ENCODE measurements at places on chromosomes 13 and 19.

DNA sequence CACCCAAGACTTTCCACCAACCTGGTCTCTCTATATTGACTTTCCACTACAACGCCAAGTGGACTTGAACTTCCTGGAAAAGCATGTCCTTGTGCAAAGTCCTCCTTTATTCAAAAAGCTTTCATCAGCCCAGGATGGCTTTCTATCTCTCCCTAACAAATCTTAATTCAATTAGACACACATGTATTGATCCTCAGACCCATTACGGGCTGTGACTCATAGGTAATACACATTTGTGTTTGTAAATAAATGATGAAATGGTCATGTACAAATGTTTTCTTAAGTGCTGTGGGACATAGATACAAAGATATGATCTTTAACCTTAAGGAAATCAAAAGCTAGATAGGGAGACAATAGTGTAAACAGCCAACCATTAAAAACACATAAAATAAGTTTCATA is 1189.7 kb downstream of the EFNB2 start:
- DNase-seq = no peak

GRCh38 chr19:54030895-54031586 is 32.7 kb downstream of the VSTM1 start:
- DNase-seq = peak; percentile 41

- DNase-seq = no peak
Measured at GRCh38 chr13:53064731-53065130, 36.1 kb downstream of the OLFM4 start.

GRCh38 chr19:51485960-51486660 is 7.8 kb downstream of the CEACAM18 start:
- no peak for DNase-seq

DNA sequence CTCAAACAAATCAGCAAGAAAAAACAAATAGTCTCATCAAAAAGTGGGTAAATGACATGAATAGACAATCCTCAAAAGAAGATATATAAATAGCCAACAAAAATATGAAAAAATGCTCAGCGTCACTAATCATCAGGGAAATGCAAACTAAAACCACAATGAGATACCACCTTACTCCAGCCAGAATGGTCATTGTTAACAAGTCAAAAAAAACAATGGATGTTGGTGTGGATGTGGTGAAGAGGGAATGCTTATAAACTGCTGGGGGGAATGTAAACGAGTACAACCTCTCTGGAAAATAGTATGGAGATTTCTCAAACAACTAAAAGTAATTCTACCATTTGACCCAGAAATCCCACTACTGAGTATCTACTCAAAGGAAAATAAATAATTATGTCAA is 239.2 kb upstream of the RFC3 start:
- DNase-seq = peak; percentile 58

GRCh38 chr19:35063940-35064818 is 22.7 kb downstream of the HPN start:
- DNase-seq = peak; percentile 70

- DNase-seq = no peak
Measured at GRCh38 chr13:95713651-95714050, 36.7 kb downstream of the DNAJC3 start.

- DNase-seq = no peak
Measured at GRCh38 chr13:108193806-108194205, 21.5 kb downstream of the LIG4 start.

DNA sequence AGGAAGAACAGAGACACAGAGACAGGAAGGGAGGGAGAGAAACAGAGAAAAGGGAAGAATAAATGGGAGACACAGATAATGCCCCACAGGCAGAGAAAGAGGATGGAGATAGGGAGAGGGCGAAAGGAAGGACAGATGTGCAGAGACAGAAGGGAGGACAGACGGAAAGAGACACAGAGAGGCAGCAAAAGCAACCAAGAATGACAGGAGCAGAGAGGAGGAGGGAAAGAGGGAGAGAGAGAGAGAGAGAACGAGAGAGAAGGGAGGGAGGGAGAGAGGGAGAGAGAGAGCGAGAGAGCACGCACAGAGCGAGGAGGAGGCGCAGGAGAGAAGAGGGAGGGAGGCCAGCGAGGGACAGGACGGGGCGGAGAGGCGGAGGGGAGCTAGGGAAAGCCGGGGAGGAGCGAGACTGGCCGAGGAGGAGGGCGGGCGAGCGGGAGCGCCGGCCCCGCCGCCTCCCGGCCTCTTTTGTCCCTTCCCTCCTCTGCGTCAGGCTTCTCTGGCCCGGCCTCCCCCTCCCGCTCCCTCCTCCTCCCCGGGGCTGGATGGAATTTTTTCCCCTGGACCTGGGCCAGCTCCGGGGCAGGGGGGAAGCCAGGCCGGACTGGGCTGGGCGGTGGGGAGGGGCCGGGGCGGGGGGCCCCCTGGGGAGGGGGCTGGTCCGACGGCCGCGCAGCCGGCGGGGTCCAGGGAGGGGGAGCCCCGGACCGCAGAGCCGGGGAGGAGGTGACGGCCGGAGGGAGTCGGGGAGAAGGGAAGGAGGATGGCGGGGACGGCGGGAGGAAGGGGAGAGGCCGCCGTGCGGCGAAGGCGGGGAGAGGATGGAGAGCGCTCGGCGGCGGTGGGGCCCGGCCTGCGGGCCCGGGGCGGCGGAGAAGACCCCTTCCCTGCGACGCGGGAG is 4.2 kb upstream of the SPACA6 start:
- DNase-seq = peak; percentile 99

- DNase-seq = no peak
Measured at GRCh38 chr13:43516401-43516833, 270.4 kb downstream of the ENOX1 start.

DNA sequence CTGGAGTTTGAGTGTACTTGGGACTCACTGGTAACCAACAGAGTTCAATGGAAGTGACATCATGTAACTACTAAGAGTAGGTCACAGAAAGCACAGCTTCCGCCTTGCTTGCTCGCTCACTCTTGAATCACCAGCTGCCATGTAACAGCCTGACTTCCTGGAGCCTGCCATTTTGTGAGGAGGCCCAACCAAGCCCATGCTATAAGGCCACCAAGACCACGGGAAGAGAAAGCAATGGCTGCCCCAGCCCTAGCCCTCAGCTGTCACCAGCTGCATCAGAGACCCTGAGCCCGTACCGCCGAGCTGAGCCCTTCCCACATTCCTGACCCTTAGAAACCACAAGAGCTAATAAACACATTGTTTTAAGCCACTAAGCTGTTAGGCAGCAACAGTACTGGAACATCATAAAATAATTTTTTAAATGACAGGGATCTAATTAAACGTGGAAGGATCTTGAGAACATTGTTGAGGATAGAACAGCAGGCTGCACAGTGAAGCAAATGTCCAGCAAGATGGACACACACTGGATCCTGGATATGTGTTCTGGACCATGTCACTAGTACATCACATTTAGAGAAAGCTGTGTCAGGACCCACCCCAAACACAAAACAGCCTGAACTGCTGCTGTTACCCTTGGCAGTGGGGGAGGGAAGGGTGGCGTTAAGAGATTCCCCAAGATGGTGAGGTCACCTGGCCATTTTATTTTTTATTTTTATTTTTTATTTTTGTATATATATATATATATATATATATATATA is 21.7 kb upstream of the LDLR start:
- DNase-seq = no peak

- DNase-seq = peak; percentile 50
Measured at GRCh38 chr13:89695343-89696257, 1651.9 kb upstream of the MIR17HG start.

DNA sequence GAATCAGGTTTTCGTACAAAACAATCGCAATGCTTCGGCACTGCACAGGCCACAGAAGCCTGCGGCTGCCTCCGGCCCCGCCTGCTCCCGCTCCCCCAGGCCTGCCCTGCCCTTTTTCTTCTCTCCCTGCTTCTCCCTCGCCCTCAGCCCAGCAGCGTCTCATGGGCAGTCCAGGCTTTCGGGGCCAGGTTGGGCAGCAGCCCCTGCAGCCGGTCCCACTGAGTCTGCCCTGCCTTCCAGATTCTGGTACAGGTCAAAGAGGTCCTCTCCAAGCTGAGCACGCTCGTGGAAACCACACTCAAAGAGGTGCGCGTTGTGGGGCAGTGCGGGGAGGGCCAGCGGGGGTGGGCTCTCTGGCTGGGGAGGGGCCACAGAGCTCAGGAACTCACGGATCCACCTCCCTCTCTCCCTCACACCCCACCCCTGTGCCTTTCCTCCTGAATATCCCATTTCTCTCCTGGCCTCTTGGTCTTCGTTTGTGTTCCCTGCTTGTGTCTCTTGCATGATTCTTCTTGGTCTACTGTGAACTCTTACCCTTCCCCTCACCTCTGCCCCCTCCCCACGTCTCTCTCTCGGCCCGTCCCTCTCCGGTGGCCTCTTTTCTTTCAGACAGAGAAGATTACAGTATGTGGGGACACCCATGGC is 30.1 kb downstream of the CCDC8 start:
- DNase-seq = no peak

DNA sequence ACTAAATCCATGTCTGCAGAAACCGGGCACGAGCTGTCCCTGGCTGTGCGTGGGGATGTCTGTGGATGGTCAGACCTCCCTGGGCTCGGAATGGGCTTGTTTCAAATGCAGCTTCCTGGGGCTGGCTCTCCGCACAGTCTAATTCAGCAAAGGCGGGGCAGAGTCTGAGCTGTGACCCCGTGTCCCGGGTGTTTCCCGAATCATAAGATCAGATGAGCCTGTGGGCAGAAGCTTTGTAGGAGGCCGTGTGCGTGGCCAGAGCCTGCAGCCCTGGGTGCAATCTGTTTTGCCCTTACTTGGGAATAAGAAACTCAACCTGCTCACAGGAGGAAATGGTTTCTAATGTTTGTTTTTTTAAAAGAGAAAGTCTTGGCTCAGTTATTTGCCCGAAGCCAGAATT is 13.9 kb upstream of the GNA11 start:
- no peak for DNase-seq

DNA sequence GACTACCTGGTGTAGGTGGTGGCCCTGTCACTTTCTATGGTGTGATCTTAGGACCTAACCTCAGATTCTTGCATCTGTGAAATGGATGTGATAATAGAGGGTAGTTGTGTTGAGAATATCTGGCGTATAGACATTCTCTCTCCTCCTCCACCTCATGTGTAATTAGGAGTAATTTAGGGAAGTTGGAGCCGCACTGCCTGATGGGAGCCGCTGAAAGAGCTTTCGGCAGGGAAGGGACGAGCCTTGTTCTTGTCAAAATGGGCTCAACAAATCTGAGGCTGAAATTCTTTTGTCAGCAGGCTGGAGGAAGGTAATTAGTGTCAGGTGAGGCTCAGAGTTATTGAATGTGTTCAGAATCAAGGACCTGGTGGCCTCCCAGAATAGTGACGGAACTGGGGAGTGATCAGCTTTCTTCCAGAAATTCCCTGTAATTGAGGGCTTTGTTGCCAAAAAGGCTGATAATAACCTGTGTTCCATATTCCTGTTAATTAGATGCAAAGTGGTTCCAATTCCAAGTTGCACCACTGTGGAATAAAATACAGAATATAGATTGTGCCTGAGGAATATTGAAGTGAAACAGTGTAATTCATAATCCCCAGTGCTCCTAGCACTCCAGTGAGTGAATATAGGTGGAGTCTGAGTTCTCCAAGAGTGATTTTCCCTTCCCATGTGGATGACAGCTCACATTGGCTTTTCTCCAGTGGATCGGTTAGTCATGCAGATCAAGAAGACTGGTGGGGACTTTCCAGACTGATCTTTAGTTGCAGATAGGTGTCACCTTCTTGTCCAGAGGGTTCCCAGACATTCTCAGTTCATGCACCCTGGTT is 47.5 kb downstream of the SPATA13 start:
- peak; percentile 79 for DNase-seq
